ENCODE measurements at places on chromosomes 4 and X.

GRCh38 chr4:122591196-122591595 is 29.7 kb downstream of the IL21 start:
- DNase-seq = no peak

- DNase-seq = no peak
These were observed 1417.9 kb downstream of the ADGRL3 start for GRCh38 chr4:62618042-62618441.

DNA sequence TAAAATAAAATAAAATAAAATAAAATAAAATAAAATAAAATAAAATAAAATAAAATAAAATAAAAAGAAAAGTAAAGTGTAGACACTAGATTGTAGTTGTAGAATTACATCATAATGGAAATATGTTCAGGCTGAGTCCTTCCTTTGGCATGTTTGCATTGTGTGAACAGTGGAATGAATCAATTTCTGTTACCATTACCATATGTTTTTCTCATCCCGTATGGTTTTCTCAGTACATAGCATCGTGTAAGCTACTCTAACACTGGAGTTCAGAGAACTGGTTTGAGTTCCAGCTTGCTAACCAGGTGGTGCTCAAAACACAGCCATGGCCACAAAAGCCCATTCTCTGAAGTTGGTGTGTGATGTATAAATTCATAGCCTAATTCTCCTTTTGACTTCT is 45.9 kb downstream of the USP11 start:
- DNase-seq = no peak

DNA sequence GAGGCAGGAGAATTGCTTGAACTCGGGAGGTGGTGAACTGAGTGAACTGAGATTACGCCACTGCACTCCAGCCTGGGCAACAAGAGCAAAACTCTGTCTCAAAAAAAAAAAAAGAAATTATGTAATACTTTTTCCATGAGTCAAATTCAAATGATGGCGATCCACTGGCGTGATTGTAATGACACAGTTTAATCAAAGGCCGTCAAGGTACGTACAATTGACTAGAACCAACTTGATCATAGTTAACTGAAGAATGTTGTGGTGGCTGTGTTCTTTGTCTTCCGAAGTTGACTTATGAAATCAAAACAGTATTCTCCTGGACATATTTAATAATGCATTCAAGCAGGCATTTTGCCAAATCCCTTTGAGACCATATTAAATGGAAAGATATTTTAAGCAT is 318.6 kb upstream of the FAT1 start:
- no peak for DNase-seq

DNA sequence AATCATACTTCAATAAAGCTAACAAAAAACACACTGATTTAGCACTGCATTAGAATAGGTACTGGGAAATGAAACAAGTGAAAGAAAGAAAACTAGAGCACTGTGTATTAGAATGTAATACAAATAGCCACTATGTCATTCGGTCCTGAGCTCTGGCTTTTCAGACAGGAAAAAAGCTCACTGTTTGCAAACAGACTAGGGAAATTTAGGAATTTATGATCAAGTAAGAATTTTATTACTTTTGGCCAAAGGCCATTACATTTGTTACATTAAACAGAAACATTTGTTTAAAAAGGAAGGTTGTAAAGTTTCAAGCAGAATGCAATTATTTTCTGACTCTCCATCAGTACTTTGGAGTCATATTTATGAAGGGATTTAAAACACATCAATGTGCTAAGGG is 68.7 kb downstream of the KLHL8 start:
- no peak for DNase-seq

- DNase-seq = no peak
These were observed 93.9 kb downstream of the CEP44 start for GRCh38 chr4:174377613-174378012.

GRCh38 chr4:86338989-86339388 is 20.9 kb downstream of the MAPK10 start:
- no peak for DNase-seq

GRCh38 chr4:155099231-155099630 is 109.2 kb upstream of the NPY2R start:
- DNase-seq = no peak

DNA sequence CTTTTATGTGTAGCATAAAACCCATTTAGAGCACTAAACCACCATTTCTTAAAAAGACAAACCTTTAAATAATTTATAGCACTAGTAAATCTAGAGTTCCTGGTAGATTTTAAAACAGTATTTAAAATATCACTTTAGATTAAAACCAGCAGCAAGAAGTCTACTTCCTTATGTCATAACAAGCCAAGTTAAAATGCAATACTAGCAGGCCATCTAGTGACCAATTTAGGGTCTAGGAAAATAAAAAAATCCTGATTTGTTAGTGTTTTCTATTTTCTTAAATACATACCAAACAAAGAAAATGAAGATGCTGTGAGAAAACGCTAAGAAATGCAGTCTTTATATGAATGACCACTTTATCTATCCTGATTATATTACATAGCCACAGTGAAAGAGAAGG is 53.9 kb downstream of the PAPSS1 start:
- DNase-seq = no peak

DNA sequence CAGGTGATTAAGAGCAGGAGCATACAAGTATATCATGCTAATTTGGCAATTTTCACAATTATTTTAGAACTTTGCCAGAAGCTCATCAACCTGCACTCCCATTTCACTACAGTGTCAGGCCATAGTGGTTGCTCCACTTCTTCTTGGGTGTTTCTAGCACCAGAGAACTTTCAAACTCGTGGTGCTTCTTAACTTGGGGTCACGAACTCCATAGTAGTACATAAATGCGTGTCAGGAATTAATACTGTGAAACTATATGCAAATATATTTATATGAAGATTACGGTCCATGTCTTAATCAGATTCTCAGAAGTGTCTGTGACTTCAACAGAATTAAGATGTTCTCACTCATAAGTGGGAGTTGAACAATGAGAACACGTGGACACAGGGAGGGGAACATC is 254.3 kb upstream of the BMP3 start:
- no peak for DNase-seq

GRCh38 chrX:131739823-131740222 is 195.9 kb downstream of the OR13H1 start:
- no peak for DNase-seq

DNA sequence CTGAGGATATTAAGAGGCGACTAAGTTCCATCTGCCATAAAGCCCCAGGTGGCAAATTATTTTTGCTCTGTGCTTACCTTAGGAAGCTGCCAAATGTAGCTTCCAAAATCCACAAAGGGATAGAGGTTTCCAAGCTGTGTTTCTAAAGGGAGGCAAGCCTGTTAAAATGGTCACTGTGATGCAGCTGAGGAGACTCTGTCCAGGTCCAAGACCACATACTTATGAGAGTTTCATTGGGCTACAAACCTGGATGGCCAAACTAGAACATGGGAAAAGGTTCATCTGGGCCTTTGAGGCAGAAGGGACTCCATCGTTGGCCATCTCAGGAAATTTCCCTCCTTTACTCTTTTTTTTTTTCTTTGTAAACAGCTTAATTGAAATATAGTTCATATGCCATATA is 306.9 kb upstream of the FGF13 start:
- DNase-seq = no peak

GRCh38 chrX:32874839-32875238 is 336.5 kb downstream of the DMD start:
- no peak for DNase-seq

DNA sequence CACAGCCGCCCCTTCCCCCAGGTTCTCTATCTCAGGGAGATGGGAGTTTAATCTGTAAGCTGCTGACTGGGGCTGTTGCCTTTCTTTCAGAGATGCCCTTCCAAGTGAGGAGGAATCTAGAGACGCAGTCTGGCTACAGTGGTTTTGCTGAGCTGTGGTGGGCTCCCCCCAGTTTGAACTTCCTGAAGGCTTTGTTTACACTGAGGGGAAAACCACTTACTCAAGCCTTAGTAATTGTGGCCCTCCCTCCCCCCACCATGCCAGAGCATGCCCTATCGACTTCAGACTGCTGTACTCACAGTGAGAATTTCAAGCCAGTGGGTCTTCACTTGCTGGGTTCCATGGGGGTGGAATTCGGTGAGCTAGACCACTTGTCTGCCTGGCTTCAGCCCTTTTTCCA is 131.3 kb downstream of the FAAH2 start:
- no peak for DNase-seq

DNA sequence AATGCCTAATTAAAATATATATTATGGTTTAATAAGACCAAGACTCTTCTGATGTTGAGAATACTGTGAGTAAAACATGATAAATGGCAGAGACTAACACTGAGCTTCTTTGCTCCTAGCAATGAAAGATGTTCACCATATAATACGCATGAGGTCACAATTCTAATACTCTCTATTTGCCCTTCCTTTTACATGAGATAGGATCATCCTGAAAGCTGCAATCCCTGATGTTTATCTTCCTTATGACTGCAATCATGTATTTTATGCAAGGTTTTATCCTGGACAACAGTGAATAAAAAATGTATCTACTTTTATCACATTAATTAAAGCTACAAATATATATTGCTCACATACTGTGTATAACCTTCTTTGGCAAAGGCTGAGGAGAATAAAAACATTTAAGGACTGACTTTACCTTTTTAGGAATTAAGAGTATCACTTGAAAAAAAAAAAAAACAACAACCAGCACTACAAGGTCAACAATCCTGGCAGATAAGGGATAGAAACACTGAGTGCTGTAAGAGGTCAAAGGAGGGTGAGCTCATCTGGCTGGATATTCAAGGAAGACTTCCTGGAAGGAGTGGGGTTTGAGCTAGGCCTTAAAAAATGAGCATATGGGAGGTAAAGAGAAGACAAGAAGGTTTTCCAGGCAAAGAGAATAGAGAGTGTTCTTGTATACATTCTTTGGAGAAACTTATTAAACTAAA is 99.9 kb downstream of the AREG start:
- DNase-seq = no peak

DNA sequence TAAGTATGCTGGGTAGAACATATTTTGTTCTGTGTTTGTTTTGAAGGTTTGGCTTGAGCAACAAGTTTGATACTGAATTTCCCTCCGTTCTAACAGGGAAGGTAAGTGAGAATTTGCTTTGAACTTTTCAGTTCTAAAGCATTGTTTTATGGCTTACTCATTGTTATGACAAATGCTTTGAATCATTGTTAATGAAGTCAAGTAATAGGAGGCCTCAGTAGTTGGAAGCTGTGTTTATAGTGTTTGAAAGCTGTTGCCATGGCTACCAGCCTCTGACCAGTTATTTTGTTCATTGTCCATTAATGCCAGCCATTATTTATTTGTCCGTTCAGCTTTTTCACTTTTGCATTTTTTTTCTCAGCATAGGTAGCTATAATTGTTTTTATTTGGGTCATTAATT is 14.4 kb downstream of the CHIC1 start:
- DNase-seq = no peak

- DNase-seq = no peak
These were observed 12.7 kb upstream of the ABLIM2 start for GRCh38 chr4:8171266-8171665.

GRCh38 chr4:79232540-79232939 is 93.3 kb downstream of the NAA11 start:
- DNase-seq = no peak

DNA sequence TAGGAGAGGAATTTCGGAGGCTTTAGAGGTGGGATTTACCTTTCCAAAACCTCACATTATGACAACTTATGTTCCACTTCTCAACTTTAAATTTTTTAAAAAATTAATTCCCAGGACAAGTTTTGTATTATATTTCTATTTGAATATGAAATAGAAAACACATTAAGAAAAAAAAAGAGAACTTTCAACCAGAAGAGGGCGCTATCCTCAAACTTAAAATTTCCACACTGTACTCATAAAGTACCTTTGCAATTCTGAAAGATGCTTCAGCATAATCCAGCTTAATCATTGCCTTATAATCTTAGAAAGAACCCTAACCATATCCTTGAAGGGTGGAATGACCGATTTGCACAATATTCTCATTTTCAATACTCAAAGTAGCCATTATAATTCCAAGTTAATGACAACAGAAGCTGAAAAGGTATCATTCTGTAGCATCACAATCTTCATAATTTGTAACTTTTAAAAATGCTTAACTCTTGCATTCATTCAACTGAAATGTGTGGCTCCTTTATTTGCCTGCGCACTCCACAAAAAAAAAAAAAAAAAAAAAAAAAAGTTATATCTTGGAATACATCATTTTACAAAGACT is 158.0 kb downstream of the KCNIP4 start:
- DNase-seq = no peak

Measured in CD4-positive, alpha-beta T cell treated with Interleukin-21 for 1 hour (primary cell).